Stimulated activated CD4-positive, alpha-beta T cell treated with anti-CD3 and anti-CD28 coated beads, Interleukin-1b, Interleukin-23, amount 100 ng/mL, for 1 hour (primary cell): ENCODE measurements at places on chromosomes 13 and 19.

- no peak for DNase-seq
These were observed 356.9 kb downstream of the DIAPH3 start for GRCh38 chr13:59806801-59807200.

- no peak for DNase-seq
These were observed 69.8 kb downstream of the HS6ST3 start for GRCh38 chr13:96159725-96160124.

DNA sequence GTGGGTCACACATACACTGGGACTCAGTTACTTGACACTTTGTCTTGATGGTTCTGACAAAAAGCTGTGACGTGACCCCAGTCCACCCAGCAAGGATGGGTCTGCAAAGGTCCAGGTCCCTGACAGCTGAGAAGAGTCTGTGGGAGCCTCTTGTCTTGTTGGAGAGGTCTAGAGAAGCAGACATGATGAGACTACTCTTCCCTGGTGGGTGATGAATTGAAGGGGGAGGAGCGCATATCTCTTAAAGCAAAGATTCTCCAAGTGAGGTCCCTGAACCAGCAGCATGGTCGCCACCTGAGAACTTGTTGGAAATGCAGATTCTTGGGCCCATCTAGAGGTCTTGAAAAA is 78.5 kb upstream of the MEDAG start:
- no peak for DNase-seq

GRCh38 chr19:5430237-5430636 is 25.0 kb upstream of the ZNRF4 start:
- DNase-seq, result no peak

- DNase-seq, result no peak
These were observed 51.5 kb upstream of the USP29 start for GRCh38 chr19:57068311-57068710.

GRCh38 chr13:113813749-113814434 is 50.0 kb downstream of the GAS6 start:
- DNase-seq, result no peak

GRCh38 chr13:26075498-26075897 is 23.7 kb upstream of the SHISA2 start:
- DNase-seq, result no peak

- DNase-seq, result no peak
These were observed 28.9 kb upstream of the CYSLTR2 start for GRCh38 chr13:48624858-48625257.

GRCh38 chr13:97855570-97856303 is 97.7 kb upstream of the IPO5 start:
- no peak for DNase-seq

- DNase-seq, result no peak
These were observed 97.0 kb downstream of the SCGB2B2 start for GRCh38 chr19:34580055-34580336.

GRCh38 chr19:1734321-1734966 is 18.9 kb upstream of the ONECUT3 start:
- DNase-seq, result no peak

- no peak for DNase-seq
These were observed 11.1 kb downstream of the PALM start for GRCh38 chr19:719636-720344.

- DNase-seq, result no peak
These were observed 37.6 kb downstream of the SOX21 start for GRCh38 chr13:94674609-94675348.

DNA sequence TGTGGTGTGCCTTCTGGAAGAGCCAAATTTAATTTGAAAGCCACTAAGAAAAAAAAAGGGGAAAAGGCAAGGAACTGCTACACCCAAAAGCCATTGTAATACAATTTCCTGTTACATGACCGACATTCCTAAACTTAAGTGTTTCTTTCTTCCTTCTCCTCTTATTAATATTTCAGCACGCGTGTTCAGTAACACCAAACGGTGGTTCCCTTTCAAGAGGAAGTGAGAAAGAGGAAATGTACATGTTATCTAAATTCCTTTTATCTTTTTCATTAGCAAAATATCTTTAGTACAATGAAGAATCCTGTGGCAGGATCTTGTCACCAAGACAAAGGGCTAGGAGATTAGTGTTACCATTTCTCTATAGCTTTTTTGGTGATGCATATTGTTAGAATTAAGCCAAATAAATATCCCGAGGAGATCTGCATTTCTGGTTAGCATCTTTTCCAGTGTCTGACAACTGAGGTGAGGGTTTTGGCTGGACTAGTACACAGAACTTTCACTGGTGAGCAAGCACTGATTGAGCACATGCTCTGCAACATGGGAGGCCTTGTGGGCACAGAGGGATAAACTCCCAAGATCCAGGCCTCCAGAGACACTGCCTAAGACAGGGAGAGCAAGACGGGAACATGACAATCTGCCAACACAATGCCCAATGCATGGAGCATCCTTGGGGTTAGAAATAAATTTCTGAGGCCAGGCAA is 22.1 kb downstream of the LATS2 start:
- DNase-seq, result no peak

DNA sequence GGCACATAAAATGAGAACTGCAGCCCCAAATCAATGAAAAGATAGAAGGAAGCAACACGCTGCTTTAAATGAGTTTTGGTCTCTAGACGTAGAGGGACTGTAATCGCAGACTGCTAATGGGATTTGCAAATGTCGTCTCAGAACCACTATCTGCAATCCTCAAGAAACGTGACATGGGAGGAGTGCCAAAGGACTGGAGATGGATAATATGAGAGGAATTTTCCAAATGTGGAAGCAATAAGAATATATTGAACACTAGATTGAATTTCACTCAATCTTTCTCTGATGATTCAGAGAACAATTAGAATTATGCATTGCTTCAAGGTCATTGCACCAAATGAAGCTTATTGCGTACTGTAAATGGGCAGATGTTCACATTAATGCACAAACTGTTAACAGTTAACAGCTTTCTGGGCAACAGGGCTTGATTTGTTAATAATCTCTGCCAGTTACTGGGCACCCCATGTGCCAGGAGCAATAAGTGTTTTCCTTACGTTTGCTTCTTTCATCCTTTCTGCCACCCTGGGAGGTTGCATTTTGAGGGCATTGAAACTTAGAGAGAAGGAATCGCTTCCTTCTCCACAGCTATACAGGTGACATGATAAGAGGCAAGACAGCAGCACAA is 62.8 kb upstream of the WASF3 start:
- DNase-seq, result no peak

GRCh38 chr13:39023316-39023715 is 14.6 kb downstream of the PROSER1 start:
- no peak for DNase-seq
